ENCODE measurements at places on chromosomes 12 and 14. TPM values are rescaled to one million over a fixed set of nuclear protein-coding genes. Genes with fewer than 3 reads are reported as not detected.
A peak's percentile ranks its signal among the peaks of the same experiment; 100 is the strongest.

The OR6C1 gene
- total RNA-seq, result not detected

The HOTAIR gene
- not detected for total RNA-seq

The KRT72 gene
- 11.4 TPM for total RNA-seq

GRCh38 chr14:99511421-99512109 is 30.4 kb downstream of the CCNK start:
- H3K4me1 ChIP-seq, result no peaks in the 10 kb centered on the region
- no peak overlapping the region for H3K27ac ChIP-seq
- DNase-seq, result no peak
- peaks cover 53% of the 10 kb centered on the region for H3K36me3 ChIP-seq

- peak overlapping the region; percentile 81 for H3K4me3 ChIP-seq
- H3K27ac ChIP-seq, result peak overlapping the region; percentile 56
- no peaks in the 10 kb centered on the region for H3K36me3 ChIP-seq
- H3K27me3 ChIP-seq, result peaks cover 5% of the 10 kb centered on the region
- peak; percentile 28 for DNase-seq
Observed at GRCh38 chr14:76867516-76868453, 41.6 kb downstream of the LRRC74A start.

DNA sequence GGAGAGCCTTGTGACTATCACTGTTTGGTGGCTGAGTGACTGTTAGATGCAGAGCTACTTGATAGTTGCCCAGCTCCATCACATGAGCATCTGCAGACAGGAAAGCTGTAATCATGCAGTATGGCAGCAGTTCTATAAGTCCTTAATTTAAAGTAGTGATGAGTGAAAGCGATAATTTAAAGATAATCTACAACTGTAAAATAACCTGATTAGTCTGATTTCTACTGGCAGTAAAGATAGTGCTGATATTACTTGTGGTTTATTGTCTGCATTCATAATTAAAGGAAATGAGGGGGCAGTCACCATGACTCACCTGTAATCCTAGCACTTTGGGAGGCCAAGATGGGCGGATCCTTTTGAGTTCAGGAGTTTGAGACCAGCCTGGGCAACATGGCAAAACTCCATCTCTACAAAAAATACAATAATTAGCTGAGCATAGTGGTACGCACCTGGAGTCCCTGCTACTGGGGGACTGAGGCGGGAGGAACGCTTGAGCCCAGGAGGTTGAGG is 41.2 kb upstream of the PLEKHD1 start:
- no peak for DNase-seq
- H3K36me3 ChIP-seq, result peaks cover 30% of the 10 kb centered on the region
- peaks cover 10% of the 10 kb centered on the region for H3K4me1 ChIP-seq
- H3K27ac ChIP-seq, result no peak overlapping the region
- H3K4me3 ChIP-seq, result no peak overlapping the region

GRCh38 chr12:16454481-16454880 is 107.0 kb downstream of the MGST1 start:
- H3K27ac ChIP-seq, result no peak overlapping the region
- no peaks in the 10 kb centered on the region for H3K36me3 ChIP-seq
- no peak for DNase-seq
- H3K4me3 ChIP-seq, result no peak overlapping the region

The ZDHHC22 gene
- total RNA-seq, result not detected
